ENCODE measurements at places on chromosomes 7 and 10. TPM values are rescaled to one million over a fixed set of nuclear protein-coding genes. Genes with fewer than 3 reads are reported as not detected.

GRCh38 chr10:97096261-97097083 lies 89.3 kb downstream of the SLIT1 start:
- DNase-seq: no peak

C10orf143 gene
- total RNA-seq: 0.29 TPM

GRCh38 chr10:46297406-46298204 lies 10.8 kb downstream of the ANTXRL start:
- no peak for DNase-seq

ZNF804B gene
- not detected for total RNA-seq

Measured in PC-3 (cell line).